NCI-H1930 (cell line): ENCODE measurements at places on chromosomes 6 and 20.

GRCh38 chr6:33075568-33076405 lies at the start of gene HLA-DPB1:
HLA-DPB1 (plus strand) TSS chr6:33075990; CDS start chr6:33076042, 52 bp downstream.
- DNase-seq: peak; percentile 43

DNA sequence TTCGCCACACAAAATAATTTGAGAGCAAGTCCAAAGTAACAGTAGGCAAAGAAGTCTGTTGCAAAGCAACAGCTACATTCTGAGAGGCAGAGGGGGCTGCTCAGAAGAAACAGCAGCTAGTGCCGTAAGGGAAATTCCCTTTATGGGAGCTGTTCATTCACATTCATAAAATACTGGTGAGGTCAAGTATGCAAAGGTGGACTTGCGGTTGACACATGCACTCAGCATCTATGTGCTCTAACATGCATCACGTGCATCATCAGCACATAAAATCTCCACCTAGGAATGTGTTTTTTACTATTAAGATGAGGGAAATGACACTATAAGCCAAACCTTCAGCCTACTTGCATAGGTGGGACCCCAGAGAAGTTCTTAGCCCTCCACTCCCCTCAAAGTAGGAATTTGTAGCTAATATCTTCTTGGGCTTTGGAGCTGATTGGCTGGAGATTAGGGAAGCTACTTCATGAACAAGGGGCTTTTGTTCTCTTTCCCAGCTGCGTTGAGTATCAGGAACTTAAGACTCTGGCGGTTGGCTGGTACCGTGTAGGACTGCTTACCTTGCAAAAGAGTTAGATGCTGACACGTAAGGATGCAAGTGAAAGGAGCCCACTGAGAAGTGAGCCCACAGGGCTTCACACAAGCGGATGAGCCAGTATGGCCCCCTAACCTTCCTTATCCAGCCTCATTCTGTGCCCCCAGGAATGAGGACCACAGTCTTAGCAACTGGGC lies 12.4 kb downstream of the CST3 start:
- DNase-seq: no peak

- DNase-seq: no peak
These were observed 34.7 kb downstream of the AAR2 start for GRCh38 chr20:36270744-36271638.

DNA sequence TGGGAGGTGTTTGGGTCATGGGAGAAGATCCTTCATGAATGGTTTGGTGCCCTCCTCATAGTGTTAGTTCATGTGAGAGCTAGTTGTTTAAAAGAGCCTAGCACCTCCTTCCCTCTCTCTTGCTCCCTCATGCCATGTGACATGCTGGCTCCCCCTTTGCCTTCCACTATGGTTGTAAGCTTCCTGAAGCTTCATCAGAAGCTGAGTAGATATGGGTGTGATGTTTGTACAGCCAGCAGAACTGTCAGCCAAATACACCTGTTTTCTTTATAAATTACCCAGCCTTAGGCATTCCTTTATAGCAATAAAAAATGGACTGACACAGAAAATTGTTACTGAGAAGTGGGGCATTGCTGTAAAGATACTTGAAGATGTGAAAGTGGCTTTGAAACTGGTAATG lies 731.1 kb upstream of the FLRT3 start:
- no peak for DNase-seq

- DNase-seq: no peak
These were observed 69.5 kb downstream of the BCAS1 start for GRCh38 chr20:54000914-54001313.

DNA sequence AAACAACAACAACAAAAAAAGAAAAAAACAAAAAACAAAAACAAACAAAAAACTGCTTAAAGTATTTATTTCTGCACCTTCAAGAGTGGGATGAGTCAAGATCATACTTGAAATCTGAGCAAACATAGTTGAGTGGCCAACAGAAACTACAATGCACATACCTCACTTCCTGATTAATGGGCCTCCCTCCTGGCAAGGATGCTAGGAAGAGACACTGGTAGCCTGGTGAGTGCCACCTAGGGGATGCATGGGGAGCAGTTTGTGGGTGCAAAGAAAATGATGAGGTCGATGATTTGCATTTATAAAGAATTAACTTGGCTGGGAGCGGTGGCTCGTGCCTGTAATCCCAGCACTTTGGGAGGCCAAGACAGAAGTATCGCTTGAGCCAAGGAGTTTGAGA lies 808.1 kb downstream of the MAFB start:
- no peak for DNase-seq

- DNase-seq: no peak
These were observed 107.3 kb downstream of the SLX4IP start for GRCh38 chr20:10542442-10542841.

- no peak for DNase-seq
These were observed 47.6 kb downstream of the AGPAT4 start for GRCh38 chr6:161226009-161226964.

DNA sequence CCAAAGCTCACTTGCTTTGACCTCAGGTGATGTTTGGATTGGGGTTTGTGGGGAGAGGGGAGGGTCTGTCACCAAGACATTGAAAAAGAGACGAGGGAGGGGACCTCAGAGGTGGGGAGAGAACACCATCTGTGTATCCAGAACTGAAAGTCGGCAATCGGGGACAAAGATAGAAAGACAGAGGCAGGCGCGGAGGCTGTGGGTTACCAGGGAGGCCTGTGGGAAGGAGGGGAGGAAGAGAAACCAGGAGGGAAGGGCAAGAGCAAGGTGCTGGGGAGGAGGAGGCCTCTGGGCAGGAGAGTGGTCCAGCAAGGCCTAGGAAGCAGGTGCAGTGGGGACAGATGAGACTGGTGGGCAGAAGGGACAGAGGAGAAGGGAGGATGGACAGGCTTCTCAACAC lies 211.2 kb downstream of the CDC5L start:
- no peak for DNase-seq

- no peak for DNase-seq
These were observed 10.3 kb downstream of the ZNF337 start for GRCh38 chr20:25686081-25687067.

GRCh38 chr6:83097204-83097603 lies 29.7 kb downstream of the DOP1A start:
- DNase-seq: no peak

GRCh38 chr20:37781626-37782025 lies 87.8 kb downstream of the CTNNBL1 start:
- no peak for DNase-seq

DNA sequence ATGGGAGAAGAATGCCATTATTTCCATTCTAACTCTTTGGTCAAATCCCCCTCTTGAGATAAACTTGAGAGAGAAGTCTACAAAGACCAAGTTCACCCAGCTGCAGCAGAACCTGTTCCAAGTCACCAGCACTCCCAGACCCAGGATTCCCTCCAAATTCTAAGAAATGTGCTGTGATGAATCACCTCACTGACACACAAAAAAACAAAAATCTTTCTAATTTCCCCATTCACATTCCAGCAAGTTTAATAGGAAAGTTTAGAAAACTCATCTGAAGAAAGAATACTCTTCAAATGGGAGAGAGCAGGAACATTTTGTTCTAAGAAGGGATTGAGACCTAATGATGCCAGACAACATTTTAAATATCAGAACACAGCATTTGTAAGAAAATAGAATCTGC lies 213.6 kb upstream of the PLCB4 start:
- DNase-seq: no peak

- DNase-seq: no peak
These were observed 7.0 kb downstream of the HIVEP2 start for GRCh38 chr6:142937986-142938385.

DNA sequence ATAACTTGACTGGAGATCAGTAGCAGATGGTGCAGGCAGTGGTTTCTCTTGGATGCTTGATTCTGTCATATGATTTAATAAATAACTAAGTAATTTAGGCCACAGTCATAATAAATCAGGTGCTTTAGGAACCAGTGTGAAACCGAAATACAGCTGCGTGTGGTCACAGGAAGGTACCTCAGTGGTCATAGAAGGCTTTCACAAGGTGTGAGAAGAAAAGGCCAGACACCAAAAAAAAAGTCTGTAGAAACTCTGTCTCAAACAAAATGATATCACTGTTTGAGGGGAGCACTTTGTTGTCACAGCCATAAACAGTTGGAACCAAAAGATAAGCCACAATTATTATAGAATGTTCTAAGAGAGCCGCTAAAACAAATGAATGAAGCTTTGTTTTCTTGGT lies 56.5 kb downstream of the ARMC2 start:
- no peak for DNase-seq

- no peak for DNase-seq
These were observed 54.8 kb downstream of the GPX5 start for GRCh38 chr6:28580475-28580874.

GRCh38 chr20:56463428-56463827 lies 5.0 kb upstream of the RTF2 start:
- DNase-seq: no peak

GRCh38 chr20:2253256-2253655 lies 42.5 kb upstream of the TGM3 start:
- DNase-seq: no peak

GRCh38 chr6:47032974-47033765 lies 9.0 kb downstream of the ADGRF1 start:
- DNase-seq: no peak

GRCh38 chr20:18465536-18466200 lies 1.2 kb downstream of the DZANK1 start:
- DNase-seq: no peak

DNA sequence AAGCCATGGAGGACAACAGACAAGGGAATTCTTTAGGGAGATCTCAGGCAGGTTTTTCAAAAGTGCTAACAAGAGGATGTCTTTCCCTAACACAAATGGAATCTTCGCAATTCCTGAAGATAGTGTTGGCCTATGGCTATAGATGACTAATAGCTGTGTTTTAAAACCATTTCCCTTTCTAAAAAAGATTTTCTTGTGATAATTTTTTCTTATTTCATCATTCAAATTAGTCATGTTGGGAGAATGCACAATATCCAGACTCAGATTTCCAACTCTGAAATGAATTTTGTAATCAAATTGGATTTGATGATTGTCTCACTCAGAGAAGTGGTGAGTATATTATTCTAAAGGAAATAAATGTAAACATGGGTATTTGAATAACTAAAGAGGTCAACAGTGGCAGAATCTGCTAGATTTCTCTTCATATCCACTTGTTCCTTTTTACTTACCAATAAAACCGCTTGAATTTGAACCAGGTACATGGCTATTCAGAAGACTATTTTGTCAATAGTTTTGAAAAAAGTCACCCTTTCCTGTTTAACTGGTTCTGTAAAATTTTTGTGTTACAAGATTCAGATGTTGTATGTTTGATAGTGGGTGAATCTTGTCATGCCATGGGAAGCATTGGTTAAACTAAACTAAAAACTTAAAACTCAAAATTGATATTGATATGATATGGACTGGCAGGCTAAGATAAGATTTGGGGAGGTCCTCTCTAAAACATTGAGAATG lies 1223.7 kb upstream of the EYS start:
- DNase-seq: no peak

DNA sequence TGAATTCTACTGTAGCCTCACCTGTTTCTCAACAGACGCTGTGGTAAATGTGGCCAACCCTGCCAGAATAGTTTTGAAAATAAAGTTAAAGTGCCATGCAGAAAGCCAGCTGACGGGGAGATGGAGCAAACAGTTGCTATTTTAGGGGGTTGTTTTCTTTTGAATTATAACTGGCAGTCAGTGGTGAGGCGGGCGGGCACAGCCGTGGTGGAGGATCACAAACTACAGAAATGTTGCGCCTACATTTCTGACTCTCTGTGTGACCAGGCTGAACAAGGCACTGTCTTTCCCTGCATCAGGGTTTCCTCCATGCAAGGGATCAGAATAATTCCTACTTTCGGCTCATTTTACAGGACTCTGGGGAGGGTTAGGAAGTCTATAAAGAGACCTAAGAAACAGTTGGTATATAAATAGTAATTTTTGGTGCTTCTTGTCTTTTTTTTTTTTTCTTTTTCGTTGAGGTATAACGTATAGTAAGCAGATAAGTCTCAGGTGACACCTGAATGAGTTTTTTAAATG lies 17.2 kb downstream of the CHMP4B start:
- DNase-seq: no peak

DNA sequence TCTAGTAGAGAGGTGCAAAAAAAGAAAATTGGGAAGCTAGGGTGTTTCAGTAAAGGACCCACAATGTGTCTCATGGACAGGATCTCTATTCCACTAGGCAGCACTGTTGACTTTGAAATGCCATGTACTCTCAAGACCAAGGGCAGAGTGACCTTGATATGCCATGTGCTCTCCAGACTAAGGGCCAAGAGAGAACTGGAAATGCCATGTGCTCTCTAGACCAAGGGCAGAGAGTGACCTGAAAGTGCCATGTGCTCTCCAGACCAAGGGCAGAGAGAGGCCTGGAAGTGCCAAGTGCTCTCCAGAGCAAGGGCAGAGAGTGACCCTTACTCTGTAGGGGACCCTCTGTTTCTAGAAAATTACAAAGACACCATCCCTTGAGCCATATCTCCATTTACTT lies 49.3 kb upstream of the HTR1B start:
- no peak for DNase-seq

- DNase-seq: no peak
These were observed 70.3 kb downstream of the RSPO3 start for GRCh38 chr6:127188744-127189143.

DNA sequence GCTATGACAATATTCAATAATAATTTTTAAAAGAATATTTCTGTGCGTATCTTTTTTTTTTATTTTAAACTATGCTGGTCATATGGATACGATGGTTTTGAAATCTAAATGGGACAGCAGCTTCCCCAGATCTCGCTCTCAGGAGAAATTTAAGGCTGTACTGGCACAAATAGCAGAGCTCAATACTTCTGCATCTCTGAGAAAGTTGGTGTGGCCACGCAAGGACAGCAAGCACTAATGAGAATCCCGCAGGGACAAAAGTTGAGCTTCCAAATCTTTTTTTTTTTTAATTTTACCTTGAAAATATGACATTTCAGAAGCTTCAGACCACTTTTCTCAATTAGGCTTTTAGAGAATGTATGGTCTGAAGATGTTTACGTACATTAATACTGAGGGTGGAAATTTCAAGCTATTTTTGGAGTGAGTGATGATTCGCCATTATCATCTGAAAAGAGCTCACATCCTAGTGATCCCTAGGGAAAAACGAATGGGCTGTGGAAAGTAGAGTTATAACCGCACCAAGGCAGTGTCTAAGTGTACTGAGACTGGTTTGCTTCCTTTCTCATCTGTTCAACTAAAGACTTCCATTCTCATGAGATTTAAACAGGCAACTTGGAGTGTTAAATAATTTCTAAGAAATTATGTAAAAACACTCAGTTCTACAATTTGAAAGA lies 840.0 kb downstream of the C6orf118 start:
- no peak for DNase-seq
